Stimulated activated CD4-positive, alpha-beta T cell treated with anti-CD3 and anti-CD28 coated beads, Interleukin-1b, Interleukin-23, amount 100 ng/mL, for 24 hours (primary cell): ENCODE measurements at places on chromosomes 7 and 10.

DNA sequence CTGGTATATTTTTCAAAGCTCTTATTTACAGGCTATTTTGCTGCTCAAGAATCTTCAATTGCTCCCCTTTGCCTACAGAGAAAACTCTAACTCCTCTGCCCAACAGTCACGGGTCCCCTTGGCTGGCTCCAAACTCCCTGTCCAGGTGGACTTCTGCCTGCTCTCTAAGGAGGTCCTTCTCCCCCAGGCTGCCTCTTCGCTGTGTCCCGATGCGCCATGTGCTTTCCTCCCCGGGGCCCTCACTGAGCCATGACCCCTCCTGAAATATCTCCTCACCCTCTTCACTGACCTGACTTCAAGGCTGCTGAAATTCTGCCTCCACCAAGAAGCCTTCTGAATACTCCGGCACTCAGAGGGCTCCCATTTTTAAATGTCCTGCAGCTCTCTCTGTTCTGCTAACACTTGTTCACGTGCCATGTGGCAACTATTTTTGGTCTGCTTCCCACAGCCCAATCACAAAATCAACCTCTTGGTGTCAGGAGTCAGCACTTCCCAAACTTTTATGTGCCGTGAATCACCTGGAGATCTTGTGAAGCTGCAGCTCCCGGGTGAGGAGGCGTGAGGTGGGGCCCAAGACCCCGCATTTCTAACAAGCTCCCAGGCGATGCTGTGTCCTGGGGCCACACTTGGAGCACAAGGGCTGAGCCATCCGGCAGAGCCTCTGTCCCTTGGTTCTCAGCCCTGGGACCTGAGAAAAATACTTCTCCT is 85.7 kb upstream of the COL13A1 start:
- no peak for DNase-seq

DNA sequence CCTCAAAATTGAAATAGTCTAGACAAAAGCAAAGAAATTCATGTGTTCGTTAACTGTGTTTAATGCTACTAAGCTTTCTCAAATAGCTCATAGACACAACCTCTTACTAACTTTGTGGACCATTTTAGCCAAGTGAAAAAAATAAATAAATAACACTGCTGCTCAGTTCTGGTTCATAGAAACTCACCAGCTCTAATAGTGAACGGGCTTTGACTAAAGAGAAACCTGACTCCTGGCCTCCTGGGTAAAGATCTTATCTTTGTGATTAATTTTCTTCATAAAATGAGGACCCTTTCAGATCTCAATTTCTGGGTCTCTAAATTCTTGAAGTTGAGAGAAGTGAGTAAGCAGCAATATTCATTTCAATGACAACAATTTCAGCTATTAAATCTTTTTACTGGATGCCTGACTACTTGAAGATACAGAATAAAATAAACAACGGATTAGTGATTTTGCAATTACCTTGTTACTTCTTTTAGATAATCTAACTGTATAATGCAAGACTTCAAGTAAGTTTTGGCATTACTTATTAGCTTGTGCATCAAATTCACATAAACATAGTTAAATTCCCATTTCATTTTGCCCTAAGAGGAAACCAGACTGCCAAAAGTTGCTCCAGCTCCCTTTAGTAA is 3.1 kb downstream of the CADPS2 start:
- DNase-seq: no peak

DNA sequence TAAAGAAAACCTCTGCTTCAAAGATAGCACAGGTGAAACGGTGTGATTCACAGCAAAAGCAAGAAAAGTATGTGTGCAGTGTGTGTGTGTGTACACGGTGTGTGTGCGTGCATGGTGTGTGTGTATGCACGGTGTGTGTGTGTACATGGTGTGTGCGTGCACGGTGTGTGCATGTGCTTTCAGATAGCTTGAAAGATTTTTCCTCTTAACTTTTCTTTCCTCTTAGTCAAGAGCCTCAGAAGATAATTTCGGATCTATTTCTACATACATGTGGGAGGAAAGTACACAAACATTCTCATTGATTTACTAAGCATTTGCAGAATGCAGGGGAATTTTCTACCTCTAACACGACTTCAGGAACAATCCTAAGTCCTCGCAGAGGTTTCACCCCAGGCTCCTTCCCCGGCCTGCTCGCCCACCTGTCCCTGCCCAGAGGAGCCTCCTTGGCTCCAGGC is 2.9 kb downstream of the FGFR2 start:
- DNase-seq: no peak

GRCh38 chr10:43811871-43812270 is 163.2 kb upstream of the ZNF32 start:
- no peak for DNase-seq

GRCh38 chr10:89390476-89391225 is 1.8 kb upstream of the IFIT1 start:
- DNase-seq: no peak

- DNase-seq: no peak
Measured at GRCh38 chr10:82922755-82923154, 1047.8 kb downstream of the NRG3 start.

- no peak for DNase-seq
Measured at GRCh38 chr10:43421201-43421507, 12.2 kb upstream of the HNRNPF start.

DNA sequence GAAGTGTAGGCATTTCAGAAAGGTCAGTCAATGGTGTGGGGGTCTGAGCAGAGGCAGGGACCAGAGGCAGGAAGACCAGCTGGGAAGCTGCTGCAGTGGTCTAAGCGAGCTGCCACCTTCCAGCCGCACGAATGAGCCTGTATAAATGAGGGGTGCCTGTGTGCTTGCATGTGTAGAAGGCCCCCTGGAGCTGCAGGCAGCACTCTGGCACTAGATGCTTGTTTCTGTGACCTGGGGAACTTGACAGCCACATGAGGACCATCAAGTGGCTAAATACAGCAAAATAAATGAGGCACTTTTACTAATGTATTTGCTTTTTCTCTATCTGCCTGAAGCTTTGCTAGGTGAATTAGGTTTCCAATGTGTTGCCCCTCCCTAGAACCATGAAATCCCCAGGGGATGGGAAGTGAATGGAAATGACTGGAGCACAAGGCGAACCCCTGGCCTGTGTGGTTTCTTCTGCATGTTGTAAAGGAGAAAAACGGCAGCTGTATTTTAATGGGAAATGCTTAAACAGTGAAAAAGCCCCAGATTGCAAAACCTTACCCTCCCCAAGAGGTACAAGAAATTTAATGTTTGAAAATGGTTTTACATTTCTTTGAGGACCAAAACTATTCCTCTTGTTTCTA is 57.7 kb downstream of the PYROXD2 start:
- DNase-seq: no peak

GRCh38 chr7:102287111-102287980 is 678 bp downstream of the SH2B2 start:
- no peak for DNase-seq

GRCh38 chr10:64312876-64313275 is 791.7 kb downstream of the REEP3 start:
- DNase-seq: no peak

DNA sequence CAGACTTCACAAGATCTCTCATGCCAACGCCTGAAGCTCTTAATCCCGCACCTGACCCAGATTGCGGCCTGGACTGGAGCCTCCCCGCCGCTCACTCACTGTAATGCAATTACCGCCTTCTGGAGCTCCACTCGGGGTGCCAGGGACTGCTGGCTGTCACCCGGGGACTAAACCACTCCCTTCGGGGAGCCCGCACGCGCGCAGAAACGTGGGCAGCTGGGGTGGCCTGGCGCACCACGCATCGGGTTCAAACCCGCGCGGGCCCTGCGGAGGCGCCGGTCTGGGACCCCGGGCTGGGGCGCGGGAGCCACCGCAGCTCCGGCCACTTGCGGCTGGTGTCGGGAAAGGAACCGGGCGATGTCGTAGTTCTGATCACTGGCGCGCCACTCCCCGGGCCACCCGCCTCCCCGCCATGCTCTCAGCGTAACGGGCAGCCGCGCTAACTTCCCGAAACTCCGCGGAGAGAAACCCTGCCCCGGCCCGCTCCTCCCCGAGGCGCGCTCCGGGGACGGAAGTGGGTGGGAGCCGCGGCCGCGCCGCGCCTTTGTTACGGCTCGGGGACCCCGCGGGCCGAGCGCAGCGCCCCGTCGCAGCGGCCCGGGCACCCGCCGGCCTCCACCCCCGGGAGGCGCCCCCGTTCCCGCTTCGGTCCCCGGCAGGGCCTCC is 100.3 kb upstream of the SVIL start:
- DNase-seq: no peak

- no peak for DNase-seq
Measured at GRCh38 chr7:105678811-105679495, 97.7 kb upstream of the EFCAB10 start.

DNA sequence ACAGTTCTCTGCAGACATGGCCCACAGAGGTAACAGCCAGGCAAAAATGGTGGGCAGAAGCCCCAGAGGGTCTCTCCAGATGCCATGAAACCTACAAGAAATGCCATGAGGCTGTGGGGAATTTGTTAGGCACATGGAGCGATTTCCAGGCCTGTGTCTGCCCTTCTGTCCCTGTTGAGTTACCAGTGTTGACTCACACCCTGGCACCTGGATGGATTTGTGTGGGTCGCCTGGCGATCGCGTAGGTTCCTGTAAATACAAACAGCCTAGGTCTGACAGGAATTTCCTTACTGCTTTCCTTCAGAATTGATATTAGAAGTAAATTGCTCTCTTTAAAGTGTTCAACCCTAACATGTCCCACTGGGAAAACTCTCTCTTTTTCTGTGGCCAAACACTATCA is 164.9 kb upstream of the EEPD1 start:
- DNase-seq: no peak

DNA sequence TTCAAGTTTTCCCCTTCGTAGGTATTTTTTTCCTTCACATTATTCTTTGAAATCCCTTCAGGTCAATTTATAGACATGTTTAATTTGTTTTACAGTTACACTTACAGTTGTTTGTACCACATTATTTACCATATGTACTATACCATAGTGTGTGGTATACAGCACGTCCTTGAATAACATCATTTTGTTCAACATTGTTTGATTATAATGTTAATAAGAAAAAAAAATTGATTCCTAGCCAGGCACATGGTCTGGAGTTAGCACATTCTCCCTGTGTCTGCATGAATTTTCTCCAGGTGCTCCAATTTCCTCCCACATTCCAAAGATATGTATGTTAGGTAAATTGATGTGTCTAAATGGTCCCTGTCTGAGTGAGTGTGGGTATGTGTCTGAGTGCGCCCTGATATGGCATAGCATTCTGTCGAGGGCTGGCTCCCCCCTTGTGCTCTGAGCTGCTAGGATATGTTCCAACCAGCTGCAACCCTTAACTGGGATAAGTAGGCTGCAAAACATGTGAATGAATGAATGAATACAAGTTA is 247.6 kb downstream of the CCDC7 start:
- no peak for DNase-seq

DNA sequence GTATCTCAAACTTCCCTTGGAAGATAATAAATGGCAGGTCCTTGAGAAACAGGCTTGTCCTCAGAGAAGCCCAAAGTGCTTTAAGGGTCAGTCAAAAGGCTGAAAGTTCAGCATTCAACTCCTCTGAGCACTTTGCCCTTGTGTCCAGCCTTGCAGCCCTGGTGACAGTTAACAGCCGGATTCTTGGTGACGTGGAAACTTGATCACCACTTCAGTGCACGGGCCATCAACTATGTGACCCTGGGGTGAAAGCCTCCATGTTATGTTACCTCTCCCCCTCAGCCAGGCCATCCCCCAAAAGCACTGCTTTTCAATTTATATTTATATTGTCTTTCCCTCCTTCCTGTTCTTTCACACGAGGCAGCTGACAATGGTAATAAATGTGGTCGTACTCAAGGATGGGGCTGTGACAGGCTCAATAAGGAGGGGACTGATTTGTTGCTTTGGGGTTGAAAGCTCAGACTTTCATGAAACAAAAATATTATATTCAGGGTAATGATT is 164.0 kb upstream of the NRP1 start:
- no peak for DNase-seq

DNA sequence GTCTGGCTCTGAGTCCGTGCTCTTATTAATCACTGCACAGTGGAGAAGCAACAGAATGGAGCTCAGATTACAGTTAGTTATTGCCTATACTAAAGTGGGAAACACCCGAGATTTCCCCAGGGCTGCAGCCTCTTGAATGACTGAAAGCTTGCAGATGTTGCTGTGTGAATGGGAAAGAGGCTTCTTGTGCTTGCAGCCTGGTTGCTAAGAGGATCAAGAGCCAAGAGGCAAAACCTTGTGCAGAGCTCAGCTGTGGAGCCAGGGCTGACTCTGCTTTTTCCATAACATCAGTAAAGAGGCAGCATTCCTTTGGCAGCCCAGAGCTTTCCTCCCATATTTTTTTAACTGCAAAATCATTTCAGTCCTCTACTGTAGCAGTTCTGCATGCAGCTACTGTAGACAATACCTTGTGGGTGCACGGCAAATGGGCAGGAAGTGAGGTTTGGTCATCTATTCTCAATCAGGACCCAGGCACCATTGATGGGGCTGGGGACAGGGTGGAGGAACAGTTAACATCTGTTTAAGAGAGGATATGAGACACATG is 86.5 kb downstream of the RALA start:
- no peak for DNase-seq
